Stimulated activated CD8-positive, alpha-beta memory T cell treated with anti-CD3 and anti-CD28 coated beads, Interleukin-4, amount 100 ng/mL, for 1 hour (primary cell): ENCODE measurements at places on chromosomes 3 and 15.

DNA sequence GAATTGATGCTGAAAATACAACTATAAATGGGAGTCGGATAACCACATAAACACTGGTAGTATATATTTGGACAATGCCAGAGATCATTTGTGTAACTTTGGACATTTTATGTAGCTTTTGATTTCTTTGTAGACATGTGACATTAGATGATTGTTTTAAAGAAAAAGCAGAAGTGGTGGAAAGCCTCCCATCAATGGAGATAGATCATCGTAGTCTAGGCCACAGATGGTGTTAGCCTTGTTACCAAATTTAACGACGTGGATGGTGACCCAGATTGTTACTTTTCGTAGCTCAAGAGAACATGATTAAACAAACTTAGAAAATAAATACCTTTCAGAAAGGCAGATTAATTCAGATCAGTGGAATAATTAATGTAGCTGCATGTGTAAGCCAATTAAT is 8.8 kb downstream of the CACNA1D start:
- no peak for DNase-seq

DNA sequence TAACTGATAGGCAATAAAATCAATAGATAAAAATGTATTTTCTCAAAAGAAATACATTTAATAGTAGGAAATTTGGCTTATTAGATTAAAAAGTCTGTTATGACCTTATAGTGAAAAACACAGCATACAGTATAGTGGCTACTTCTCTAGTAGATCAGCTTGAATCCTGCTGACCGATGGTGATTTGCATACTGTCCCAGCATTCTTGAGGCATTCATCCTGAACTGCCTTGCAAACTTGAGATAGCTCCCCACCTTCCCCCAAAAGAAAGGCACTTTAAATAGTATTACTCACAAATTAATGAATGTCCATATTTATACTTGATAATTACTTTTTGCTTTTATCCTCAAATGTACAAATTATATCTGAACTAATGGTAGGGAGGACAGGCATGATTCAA is 6.7 kb downstream of the CHMP2B start:
- DNase-seq = no peak

DNA sequence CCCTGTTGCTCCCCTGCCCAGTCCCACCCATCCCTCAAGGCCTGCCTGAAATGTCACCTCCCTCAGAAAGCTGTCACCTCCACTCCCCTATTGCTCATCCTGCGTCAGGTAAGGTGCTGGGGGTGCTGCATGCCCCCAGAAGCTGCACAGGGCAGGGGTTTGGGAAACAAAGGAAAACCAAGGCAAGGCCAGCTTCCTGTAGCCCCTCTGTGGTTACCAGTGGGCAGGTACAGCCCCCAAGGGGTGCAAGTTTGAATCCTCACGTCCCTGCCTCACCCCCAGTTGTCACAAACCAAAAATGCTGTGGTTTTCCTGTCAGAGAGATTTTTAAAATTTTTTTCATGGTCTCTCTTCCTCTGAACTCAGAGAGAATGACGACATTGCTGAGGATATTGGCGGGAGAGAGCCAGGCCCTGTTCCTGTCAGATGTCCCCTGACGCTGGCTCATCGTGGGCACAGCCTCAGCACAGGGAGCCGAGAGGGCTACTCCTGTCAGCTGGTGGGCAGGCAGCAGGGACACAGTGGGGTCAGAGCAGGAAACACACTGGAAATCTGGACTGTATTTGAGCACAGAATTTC is 27.0 kb downstream of the PSTPIP1 start:
- DNase-seq = no peak

GRCh38 chr15:29688506-29689286 is 133.6 kb downstream of the TJP1 start:
- DNase-seq = no peak

DNA sequence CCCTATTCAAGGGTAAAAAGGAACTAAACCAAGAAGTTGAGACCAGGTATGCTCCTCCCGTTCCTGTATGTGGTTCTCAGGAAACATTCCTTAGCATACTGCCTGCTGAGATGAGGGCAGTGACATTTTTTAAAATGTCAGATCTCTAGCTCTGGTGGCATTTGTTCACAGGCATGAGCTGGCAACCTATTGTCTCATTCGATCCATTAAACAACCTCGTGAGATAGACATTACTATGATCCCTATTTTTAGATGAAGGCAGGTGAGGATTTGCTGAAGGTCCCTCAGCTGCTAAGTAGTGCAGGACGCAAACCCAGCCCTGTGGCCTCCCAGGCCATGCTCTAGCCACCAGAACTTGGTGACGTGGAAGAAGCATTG is 74.9 kb downstream of the SIDT1 start:
- no peak for DNase-seq

DNA sequence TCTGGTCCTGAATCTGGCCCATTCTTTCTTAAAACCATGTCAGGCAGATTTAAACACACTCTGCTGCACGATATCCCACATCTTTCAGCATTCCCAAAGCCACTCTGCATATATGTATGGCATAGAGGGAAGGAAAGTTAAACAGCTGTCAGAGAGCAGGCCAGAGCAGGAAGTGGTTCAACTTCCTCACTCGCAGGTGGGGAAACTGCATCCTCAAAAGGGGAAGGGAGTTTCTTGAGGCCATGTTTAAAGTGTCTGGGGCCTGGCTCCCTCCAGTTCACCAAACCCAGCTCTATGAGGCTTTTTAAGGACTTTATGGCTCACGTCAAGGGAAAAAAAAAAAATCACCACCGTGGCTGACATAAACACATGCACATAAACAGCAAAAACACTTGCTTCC is 123.1 kb downstream of the OPA1 start:
- no peak for DNase-seq

- DNase-seq = no peak
Observed at GRCh38 chr3:149252272-149252671, 30.6 kb upstream of the CP start.

GRCh38 chr3:66338927-66339326 is 118.1 kb downstream of the SLC25A26 start:
- no peak for DNase-seq

GRCh38 chr3:64674591-64675076 is 13.2 kb downstream of the ADAMTS9 start:
- DNase-seq = no peak

DNA sequence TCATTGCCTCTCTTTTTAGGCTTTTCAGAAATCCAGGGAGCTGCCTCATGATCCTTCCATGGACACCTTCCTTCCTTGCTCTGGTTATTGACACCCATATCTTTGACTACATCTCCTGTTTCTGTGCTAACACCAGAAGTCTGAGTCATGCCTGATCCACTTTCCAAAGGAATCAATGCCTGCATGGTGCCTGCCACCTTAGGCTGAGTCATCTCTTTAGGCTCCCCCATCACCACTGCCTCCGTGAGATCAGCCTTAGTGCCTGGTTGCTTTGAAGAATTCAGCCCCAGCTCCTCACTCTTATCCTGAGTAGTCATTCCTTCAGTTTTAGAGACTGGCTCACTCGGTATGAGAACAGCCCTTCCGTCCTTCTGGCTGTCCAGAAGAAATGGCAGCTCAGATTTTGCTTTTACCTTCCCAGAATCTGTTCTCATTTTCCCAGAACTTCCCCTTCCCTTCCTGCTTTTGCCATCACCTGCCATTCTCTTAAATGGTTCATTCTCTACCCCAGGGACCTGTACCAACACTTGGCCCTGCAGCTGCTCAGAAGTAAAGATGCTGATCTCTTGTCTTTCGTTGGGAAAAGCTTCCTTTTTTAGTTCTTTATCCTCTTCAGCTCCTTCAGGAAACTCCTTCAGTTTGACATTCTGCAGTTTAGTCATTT is 105.3 kb downstream of the MAP4 start:
- no peak for DNase-seq

- no peak for DNase-seq
Observed at GRCh38 chr3:146464005-146464595, 5.3 kb downstream of the PLSCR2 start.

GRCh38 chr3:157502916-157503595 is at the start of gene VEPH1:
TSS of gene VEPH1 (minus strand) at chr3:157503416. CDS start at chr3:157495349, 8,067 bp downstream.
- DNase-seq = no peak

DNA sequence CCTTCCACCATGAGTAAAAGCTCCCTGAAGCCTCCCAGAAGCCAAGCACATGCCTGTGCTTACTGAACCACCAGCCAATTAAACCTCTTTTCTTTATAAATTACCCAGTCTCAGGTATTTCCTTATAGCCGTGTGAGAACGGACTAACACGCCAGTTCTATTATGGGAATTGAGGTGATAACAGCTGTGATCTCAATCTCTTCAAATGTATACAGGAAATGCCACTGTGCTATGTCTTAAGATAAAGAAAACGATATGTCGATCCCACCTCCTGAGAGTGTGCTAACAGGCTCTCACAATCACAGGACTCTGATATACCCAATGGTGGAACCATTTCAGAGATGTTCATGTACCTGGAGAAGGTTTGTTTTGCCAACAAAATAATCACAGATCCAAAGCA is 26.2 kb downstream of the CHSY1 start:
- no peak for DNase-seq

DNA sequence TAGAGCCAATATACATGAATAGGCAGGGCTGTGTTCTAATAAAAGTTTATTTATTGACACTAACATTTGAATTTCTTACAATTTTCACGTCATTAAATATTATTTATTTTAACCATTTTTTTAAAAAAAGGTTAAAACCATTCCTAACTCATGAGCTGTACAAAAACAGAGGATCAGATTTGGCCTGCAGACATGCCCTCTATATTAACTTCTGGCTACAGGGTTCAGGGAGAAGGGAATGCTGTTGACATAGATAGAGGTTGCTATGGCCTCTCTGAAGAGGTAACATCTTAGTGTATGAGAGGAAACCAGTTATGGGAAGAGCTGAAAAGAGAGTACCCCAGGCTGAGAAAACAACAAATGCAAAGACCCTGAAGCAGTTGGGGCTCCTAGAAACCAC is 19.1 kb upstream of the RAP2B start:
- no peak for DNase-seq

DNA sequence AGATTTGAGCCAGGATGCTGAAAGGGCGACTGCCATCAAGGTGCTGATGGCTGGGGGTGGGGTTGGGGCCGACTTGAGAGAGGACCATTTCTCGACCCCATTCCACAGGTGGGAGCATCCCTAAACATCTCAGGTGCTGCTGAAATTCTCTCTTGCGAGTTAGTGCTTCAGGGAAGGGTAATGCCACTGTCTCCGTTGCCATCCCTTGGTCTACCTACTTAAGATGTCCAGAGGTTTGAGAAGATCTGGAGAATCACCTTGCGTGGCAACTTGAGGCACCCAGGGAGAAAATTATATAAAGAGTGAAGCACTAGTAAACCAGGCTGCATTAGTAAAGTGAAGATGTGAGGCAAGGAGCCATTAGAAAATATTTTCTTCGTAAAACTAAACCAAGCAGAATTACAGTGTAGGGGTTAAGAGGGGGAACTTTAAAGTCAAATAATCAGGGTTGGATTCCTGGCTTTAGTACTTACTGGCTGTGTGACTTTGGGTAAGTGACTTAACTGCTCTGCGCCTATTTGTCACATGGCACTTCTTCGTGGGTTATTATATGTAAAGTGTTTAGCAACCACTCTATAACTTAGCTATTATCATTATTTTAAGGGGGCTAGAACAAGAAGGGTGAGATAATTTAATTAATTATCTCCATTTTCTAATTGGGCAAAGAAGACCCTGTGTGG is 662 bp upstream of the RFTN1 start:
- no peak for DNase-seq

DNA sequence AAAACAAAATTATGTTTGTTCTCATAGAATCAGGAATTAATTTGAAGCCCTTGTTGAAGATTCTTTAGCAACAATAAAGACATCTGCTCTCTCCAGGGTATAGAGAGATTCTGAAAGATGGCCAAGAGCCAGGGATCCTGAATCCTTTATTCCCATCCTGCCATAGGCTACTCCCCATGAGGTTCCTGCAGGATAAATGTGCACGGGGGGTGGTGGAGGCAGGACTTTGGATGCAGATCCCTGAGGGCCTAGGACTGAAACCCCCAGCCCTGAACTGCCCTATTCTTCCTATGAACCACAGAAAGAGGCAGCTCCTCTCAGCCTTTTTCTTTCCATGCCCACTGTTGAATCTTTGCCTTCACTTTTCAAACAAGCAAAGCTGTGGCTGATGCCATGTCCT is 17.1 kb downstream of the TMEM108 start:
- DNase-seq = no peak

DNA sequence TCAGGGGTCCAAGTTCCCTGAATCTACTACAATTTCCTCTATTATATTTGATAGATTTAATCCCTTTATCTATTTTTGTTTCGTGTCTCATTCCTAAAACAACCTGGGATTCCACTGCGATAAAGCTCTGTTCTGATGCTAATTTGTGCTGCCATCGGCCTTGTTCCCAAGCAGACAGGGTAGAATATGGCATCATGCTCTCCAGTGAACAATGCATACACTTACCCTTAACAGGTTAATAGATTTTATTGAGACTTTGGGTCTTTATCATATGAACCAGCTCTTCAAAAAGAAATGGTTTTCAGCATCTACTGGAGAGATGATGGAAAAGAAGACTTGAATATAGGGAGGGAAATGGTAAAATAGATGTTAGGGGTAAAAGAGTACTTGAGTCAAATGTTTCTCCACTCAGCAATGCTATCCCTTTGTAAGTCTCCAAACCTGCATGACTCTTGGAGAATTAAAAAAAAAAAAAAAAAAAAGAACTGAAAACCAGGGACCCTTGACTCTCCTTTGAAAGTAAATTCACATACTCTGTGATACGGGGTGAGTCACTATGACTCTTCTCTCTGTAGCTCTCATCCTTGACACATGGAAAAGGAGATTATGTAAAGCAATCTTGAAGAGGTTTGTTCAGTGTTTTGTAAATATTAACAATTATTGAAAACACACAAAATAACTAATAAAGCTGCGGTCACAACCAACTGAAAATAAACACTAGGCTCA is 268.8 kb downstream of the ZBTB20 start:
- no peak for DNase-seq

DNA sequence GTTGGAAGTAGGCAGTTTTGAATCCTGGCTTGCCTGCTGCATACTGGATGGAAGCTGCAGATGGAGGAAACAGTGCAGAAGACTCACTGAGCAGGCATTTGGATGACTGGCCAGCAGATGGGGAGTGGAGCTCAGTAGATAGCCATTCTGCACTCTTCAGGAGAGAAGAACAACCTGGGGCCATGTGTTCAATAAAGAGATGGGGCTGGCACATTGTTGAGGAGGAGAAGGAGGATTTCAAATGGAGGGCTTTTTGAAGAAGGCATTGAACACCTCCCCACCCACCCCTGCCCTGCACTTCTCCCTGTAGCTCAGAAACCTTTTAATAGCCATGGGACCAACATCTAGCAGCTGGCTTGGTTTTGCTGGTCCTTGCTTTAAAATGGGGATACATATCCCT is 109.8 kb downstream of the CACNA1D start:
- no peak for DNase-seq

GRCh38 chr3:158539414-158540014 is 31.5 kb upstream of the MLF1 start:
- no peak for DNase-seq

DNA sequence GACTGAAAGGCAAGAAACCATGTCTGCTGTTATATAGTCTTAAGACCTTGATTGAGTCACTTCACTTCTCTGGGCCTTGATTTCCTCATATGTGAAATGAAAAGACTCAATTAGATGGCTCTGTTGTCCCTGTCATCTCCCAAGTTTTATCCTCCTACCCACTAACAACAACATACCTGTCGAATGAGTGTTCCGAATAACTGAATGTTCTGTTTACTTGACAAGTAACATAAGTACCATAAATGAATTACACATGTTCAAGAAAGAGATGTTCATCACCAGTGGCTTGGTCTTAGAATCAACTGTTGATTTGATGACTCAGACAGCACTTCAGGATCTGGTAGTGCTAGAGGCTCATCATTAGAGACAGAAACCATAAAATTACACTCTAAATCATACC is 311.7 kb downstream of the VPS13C start:
- DNase-seq = no peak

- no peak for DNase-seq
Observed at GRCh38 chr15:85333132-85333831, 47.1 kb upstream of the AKAP13 start.
